ENCODE measurements at places on chromosomes 6 and 20.

GRCh38 chr6:151041686-151042085 lies 176.2 kb downstream of the MTHFD1L start:
- DNase-seq, result no peak

GRCh38 chr6:134821397-134821796 lies 128.5 kb downstream of the ALDH8A1 start:
- DNase-seq, result no peak

GRCh38 chr20:23080521-23080920 lies 5.6 kb downstream of the CD93 start:
- DNase-seq, result no peak

DNA sequence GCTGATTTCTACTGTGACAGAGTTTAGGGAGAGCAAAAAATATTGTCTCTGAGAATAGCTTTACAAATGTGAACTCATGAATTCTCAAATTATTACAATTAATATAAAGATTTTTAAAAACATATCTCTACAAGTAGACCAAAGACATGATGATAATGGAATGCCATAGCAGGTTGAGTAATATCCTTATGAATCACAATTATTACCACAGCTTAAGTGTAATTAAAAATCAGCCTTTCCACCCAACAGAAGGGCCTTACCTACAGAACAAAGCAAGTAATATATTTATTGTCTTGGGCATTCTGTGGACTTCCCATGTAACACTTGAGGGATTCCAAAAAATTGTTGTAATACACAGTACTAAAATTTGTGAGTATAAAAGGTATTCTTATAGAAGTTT lies 1099.6 kb upstream of the GJE1 start:
- no peak for DNase-seq

GRCh38 chr6:2633736-2634135 lies 117.0 kb downstream of the MYLK4 start:
- no peak for DNase-seq

- no peak for DNase-seq
Measured at GRCh38 chr6:139547122-139547776, 172.8 kb upstream of the CITED2 start.

DNA sequence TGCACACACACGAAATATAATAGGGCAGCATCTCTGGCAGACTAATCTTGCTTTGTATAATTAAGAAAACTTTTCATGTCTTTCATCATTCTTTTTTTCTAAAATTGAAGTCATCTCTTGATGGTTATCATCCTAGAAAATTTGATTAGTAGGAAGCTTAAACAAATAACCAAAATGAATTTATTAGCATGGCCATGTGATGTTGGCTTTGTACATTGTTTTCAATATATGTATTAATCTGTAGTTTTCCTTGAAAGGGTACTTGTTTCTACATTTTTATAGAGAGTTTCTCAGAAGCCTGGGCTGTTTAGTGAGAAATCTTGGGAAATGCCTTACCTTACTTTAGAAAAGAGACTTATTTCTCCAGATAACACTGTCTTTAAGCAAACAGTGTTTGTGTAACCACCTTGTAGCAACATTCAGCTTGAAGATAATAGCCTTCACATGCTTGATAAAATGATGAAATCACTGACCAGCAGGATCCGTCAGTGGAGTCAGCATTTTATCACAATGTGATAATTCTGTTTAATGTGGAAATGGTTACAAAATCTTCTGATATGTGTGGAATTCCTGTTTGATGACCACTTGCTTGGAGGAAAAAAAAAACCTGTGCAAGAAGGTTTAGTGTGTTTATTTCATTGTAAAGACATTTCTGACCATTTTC lies 147.8 kb downstream of the MACROD2 start:
- no peak for DNase-seq

DNA sequence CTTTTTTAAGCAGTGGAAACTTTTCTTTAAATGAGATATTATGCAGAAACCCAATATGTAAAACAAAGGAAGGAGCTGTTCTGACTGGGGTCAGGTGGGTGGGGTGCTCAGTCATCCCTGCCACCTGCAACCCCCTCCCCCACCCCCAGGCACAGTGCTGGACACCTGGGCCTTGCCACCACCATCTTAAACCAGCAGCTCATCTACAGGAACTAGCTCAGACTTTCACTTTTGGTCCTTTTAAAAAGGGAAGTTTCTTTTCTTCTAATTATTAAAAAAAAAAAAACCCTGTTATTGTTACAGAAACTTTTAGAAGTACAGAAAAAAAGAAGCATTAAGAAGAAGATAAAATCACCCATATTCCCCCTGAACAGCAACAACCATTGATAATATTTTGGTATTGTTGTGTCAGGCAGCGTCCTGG lies 37.1 kb downstream of the PPP1R16B start:
- DNase-seq, result no peak

DNA sequence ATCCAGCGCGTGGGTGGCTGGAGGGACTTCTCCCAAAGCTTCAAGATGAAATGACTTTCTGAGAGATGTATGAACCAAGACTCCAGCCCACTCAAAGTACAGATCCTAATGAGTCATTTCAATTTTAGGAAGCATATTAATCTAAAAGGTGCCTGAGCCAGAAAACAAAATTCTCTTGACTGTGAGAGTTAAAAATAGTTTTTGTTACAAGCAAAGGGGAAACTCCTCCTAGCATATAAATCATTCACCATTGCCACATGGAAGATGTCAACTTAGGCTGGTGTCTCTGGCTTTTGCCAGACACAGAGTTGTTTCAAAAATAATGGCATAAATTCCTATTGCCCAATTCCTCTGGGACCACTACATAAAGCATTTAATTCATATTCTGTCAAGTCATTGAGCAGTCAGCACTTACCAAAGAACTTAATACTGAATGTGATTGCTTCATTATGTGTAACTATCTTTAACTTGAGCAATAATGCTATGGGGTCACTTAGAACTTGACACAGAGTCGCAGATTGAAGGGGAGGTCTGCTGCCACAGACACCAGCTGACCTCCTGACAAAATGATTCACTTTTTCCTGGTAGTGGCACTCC lies 280.6 kb downstream of the SLC35F1 start:
- DNase-seq, result no peak
